CD4-positive, alpha-beta T cell treated with Interleukin-2 at 100 ng/mL for 4 hours (primary cell): ENCODE measurements at places on chromosomes 2 and 18.

DNA sequence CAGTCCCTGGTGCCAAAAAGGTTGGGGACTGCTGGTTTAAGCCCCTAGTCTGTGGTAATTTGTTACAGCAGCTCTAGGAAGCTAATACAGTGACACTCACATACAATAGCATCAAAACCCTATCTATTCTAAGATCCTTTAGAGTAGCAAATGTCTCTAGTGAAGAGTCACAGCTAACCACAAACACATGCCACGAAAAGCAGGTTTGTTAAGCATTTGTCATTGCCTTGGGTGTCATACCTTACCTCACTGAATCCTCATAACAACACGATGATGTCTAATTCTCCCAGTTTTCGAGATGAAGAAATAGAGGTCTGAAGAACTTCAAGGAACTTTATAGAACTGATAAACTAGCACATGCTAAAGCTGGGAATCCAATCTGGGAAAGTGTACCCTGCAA is 29.6 kb upstream of the RNF152 start:
- DNase-seq: no peak

- no peak for DNase-seq
Observed at GRCh38 chr2:70517804-70518203, 35.8 kb downstream of the TGFA start.

GRCh38 chr2:71936076-71937030 is 211.3 kb downstream of the CYP26B1 start:
- DNase-seq: no peak

GRCh38 chr2:186347472-186347871 is 138.6 kb upstream of the ZC3H15 start:
- no peak for DNase-seq

- DNase-seq: no peak
Observed at GRCh38 chr2:224843141-224843540, 127.0 kb upstream of the CCDC195 start.

DNA sequence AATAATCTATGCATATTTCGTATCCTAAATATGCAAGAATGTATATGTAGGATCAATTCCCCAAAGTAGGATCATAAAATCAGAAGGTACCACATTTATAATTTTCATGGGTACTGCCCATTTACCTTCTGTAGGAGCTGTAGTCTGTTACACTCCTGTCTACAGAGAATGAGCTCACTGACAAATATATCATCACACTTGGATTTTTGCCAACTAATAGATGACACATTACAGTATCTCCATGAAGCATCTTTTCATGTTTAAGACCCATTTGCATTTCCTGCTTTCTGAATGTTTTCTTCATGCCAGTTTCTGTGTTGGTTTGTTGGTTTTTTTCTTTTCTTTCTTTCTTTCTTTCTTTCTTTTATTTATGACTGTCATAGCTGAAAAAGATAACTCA is 70.9 kb upstream of the EML6 start:
- DNase-seq: peak; percentile 30

DNA sequence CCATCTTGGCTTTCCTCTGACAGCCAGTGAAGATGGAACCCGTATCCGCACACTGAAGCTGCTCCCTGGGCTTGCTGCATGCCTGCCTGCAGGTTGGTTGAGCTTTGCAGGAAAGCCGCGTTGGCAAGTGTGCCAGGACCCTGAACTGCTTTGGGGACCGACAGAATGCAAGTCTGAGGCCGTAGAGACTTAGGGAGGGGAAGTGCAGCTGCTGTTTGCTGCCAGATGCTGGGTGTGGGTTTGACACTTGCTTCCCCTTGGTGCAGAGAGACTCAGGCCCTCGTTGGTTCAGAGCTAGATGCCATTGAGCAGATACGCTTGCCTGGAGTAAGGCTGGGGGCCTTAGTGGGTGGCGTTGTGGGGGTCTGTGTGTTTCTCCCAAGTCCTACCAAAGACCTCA is 13.1 kb upstream of the PHLPP1 start:
- no peak for DNase-seq

DNA sequence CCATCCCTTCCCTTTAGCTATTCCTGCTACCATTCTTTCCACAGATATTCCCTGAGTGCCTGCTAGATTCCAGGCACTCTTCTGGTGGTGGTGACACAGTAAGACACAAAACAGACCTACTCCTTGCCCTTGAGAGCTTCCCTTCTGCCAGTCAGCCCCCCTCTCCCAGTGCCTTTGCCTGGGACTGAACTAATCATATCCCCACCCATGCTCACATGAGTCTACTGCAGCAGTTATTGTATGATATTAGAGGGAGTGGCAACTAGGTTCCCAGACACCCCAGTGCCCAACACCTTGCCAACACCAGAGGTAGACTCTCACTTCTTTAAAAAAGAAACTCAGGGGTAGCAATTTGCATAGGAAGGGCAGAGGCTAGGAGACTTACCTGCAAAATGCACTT is 7.2 kb upstream of the LBH start:
- DNase-seq: no peak

DNA sequence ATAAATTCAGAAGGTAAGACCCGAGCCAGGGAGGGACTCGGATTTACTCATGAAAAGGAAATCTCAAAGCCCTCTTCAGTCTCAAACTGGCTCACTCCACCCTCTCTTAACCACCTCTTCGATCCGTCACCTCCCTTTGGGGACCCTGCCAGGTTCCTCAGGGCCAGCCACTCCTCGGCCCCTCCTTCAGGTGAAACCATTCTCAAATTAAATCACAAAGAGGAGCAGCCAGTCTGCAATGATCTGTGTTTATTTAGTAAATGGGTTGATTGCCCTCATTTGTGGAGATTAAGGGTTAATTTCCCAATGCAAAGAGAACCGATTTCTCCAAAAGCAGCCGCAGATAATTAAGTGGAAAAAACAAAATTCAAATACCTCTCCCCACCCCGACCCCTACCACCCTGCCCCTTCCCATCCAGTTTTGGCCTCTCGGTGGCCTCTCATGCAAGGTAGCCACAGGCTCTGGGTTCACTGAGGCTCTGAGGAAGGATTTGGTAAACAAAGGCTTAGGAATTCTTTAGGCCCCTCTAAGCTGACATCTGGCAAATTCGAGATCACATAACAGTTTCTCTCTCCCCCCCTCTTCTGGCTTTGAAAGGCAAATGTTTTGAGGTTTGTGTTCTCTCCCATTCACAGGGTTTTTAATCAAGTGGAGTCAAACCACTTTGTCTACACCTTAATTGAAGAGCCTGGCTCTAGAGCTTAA is 10.3 kb upstream of the FZD7 start:
- no peak for DNase-seq

- no peak for DNase-seq
Observed at GRCh38 chr2:180370511-180371205, 363.6 kb upstream of the CWC22 start.

GRCh38 chr2:229562472-229563127 is 151.8 kb downstream of the DNER start:
- no peak for DNase-seq

DNA sequence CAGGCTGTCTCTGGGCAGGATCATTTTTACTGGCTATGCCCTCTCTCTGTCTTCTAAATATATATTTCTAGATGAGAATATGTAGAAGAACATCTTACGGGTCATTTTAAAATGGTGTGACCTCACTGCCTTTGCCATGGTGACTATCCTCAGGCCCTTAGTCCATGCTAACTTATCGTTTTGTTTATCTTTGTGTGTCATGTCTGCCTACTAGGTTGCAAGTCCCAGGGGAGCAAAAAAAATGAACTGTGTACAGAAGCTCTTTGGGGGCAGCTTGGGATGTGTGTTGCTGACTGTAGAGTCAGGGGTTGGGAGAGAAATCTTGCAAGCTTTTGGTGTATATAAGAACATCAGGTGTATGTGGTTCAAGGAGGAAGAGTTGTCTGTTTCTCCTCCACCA is 11.0 kb downstream of the CPSF3 start:
- DNase-seq: no peak

DNA sequence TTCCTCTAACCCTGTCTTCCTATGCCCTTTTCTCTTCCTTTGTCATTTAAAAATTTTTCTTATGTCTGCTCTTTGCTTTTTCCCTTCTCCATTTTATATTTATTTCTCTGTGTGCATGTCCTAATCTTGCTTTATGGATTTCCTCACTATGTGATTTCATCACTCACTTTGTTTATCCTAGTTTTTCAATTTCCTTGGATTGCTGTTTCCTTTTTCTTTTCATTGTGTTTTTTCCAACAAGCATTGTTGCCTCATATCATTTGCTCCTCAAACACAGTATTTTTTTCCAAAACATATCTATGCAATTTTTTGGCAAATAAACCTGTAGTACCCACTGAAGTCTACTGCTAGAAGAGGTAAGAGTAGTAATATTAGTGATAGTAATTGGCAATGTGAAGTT is 67.4 kb upstream of the PNPT1 start:
- DNase-seq: no peak

GRCh38 chr2:233480490-233481202 is 85.9 kb downstream of the USP40 start:
- DNase-seq: no peak

- peak; percentile 93 for DNase-seq
Observed at GRCh38 chr18:47175898-47176575, at the start of gene IER3IP1. Gene IER3IP1 (minus strand): TSS chr18:47176364. CDS start chr18:47176277, 87 bp downstream.

DNA sequence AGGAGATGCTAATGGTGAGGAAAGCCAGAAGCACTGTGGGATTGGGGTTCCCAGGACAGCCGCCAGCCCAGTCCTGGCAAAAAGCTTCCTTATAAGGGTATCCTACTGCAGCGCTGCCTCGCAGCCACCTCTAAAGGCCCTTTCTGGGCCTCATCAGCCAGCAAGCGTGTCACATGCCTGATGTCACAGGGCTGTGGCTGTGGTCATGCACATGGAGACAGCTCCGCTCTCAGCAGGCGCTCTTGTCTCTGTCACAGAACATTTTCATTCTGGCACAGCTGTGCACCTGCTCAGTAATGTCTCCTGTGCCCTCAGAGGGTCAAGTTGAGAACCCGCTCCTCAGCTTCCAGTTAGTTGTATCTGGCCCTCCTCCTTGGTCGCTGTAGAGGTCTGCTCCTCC is 17.7 kb upstream of the MAL start:
- DNase-seq: no peak

GRCh38 chr2:225793736-225794550 is 394.4 kb downstream of the NYAP2 start:
- DNase-seq: no peak

DNA sequence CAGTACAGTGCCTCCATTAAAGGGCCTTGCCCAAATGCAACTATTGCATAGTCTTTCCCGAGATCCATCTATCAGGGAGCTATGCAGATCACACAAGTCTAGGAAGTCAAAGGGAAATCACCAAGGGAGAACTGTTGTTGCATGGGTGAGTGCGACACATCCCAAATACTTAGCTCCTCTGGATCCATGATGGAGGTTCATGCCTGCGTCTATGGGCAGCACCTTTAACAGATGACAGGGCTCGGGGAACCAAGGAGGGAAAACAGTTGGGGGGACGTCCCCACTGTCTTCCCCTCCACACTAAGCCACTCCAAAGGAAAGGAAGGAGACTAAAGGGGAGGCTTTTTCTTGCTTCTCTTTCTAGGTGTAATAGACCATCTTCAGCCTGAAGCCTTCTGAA is 552.8 kb upstream of the PKDCC start:
- DNase-seq: no peak

DNA sequence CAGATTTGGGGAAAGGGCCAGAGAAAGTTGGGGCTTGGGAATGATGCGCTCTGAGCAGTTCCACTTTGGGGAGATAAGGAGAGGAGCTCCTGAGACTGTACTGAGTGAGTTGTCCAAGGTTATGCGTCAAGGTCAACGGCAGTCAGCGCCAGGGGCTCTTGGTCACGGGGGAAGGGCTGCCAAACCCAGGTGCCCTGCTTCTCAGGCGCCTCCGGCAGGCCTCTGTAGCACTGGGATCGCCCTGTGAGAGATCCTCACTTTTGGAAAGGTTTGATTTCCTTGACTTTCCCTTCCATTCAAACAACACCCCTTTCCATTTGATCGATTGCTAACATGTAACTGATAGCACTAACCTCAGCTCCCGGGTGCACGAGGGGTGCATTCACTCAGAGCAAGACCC is 136.5 kb upstream of the SOX11 start:
- no peak for DNase-seq

DNA sequence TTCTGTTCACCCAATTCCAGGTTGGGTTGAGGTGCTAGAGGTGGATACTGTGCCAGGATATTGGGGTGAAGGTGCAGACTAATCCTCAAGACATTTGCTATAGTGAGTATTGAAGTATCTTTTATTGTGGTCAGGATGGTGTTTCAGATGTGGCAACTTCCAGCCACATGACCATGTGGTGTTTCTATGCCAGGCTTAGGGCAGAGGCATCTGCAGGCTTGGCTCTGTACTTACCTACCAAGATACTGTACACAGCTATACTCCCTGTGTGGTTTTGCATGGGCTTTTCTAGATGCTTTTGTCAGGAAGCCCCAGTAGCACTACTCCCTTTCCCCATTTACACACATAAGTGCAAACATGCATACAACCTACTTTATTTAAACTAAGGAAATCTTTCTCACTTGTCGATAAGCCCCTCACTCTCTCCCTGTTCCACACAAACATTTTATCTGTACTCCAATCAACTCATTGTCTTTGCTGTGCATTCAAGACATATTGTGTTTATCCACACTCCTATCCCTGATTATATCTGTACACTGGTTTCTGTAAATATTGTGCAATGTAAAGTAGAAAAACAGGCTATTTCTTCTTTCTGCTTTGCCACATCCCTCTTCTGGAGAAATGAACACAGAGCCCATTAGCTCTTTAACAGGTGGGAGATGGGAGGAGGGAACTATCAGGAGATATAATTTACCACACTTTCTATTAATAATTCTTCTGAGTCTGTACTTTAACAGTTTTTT is 12.3 kb downstream of the ARL6IP6 start:
- DNase-seq: peak; percentile 72

DNA sequence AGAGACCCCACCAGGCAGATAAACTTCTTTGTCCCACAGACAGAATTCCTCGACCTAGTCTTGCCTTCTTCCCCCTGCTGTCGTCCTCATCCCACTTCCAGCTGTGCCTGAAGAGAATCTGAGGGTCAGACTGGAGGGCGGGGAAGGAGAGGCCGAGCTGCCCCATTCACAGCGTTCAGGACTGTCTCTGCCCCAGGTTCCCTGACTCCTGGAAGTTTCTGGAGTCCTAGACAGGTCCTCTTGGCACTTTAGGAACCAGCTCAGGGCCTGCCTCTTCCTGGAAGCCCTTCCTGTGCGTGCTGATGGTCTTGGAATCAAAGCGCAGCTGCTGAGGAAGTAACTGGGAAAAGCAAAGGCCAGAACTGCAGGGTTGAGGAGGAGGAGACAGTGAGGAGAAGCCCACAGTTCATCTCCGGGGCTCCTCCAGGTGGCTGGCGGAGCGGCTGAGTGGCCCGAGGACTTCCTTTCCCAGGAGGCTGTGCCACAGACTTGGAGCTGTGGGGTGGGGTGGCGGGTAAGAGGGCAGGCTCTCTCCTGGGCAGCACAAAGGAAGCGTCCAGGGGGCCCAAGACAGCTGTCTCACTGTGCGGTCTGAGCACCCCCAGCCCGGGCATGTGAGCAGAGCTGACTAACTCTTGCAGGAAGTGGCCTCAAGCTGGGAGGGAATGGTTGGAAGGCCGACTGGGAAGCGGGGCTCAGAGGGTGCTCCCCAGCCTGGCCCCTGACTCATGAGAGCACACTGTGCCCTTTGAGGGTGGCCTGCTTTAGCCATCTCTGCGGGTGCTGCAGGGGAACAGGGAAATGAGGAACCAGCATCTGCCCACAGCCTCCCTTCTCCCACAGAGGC is 39.5 kb downstream of the SDC1 start:
- no peak for DNase-seq

GRCh38 chr2:234355021-234355720 is 141.7 kb downstream of the ARL4C start:
- DNase-seq: no peak

GRCh38 chr18:62957885-62958472 is 242.6 kb downstream of the PHLPP1 start:
- peak; percentile 46 for DNase-seq
